ENCODE measurements at places on chromosomes 1 and 21. TPM values are rescaled to one million over a fixed set of nuclear protein-coding genes. Genes with fewer than 3 reads are reported as not detected.
A peak's percentile ranks its signal among the peaks of the same experiment; 100 is the strongest.

Gene HES2
- not detected for total RNA-seq

Gene IFNLR1
- total RNA-seq, result 0.14 TPM

Gene BLACAT1
- total RNA-seq, result not detected

Gene TNFRSF4
- total RNA-seq, result not detected

Gene S100A13
- 82.9 TPM for total RNA-seq

Gene CD244
- total RNA-seq, result 0.78 TPM

- H3K36me3 ChIP-seq, result no peaks in the 10 kb centered on the region
- peak; percentile 38 for DNase-seq
- peak overlapping the region; percentile 60 for H3K27ac ChIP-seq
- H3K4me1 ChIP-seq, result peaks cover 48% of the 10 kb centered on the region
- no peak overlapping the region for H3K4me3 ChIP-seq
- H3K27me3 ChIP-seq, result no peaks in the 10 kb centered on the region
These were observed 238.6 kb downstream of the TRABD2B start for GRCh38 chr1:47758341-47759250.

- no peak overlapping the region for H3K4me3 ChIP-seq
- H3K27ac ChIP-seq, result no peak overlapping the region
- H3K36me3 ChIP-seq, result no peaks in the 10 kb centered on the region
These were observed 70.8 kb downstream of the RWDD3 start for GRCh38 chr1:95304803-95305202.

DNA sequence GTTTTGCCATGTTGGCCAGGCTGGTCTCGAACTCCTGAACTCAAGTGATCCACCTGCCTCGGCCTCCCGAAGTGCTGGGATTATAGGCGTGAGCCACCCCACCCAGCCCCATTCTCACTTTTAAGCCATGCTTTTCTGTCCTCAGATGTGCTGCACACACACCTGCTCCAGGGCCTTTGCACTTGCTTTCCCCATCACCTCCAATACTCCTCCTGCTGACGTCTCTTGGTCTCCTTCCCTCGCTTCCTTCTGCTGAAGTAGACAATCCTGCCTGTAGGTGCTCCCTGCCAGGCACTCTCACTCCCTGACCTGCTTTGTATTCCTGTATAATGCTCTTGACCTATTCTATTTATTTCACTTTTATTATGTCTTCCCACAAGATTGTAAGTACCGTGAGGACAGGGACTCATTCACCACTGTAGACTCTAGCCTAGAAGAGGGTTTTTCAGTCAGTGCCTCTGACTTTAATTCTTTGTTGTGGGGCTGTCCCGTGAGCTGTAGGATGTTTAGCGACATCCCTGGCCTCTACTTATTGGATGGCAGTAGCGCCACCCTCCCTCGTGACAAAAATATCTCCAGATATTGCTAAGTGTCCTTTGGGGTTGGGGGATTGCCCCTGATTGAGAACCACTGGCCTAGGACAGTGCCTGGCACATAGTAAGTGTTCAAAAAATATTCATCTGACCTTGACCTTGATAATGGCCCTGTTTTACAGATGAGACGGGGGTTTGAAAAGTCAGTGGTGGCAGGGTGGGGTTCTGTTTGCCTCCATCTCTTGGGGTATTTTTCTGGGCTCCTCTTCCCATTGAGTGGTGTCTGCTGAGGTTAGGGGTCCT lies 4.6 kb downstream of the TNFRSF1B start:
- no peaks in the 10 kb centered on the region for H3K4me1 ChIP-seq
- no peak overlapping the region for H3K27ac ChIP-seq
- H3K4me3 ChIP-seq, result no peak overlapping the region
- no peaks in the 10 kb centered on the region for H3K36me3 ChIP-seq
- no peak for DNase-seq

GRCh38 chr1:197526736-197527371 lies 248.4 kb downstream of the DENND1B start:
- no peaks in the 10 kb centered on the region for H3K27me3 ChIP-seq
- H3K27ac ChIP-seq, result no peak overlapping the region
- no peak overlapping the region for H3K4me3 ChIP-seq
- H3K4me1 ChIP-seq, result no peaks in the 10 kb centered on the region

GRCh38 chr21:26795866-26796329 lies 49.3 kb downstream of the ADAMTS1 start:
- no peaks in the 10 kb centered on the region for H3K27me3 ChIP-seq
- no peaks in the 10 kb centered on the region for H3K36me3 ChIP-seq
- H3K27ac ChIP-seq, result peak overlapping the region; percentile 55
- peaks cover 38% of the 10 kb centered on the region for H3K4me1 ChIP-seq
- no peak overlapping the region for H3K4me3 ChIP-seq
- no peak for DNase-seq

DNA sequence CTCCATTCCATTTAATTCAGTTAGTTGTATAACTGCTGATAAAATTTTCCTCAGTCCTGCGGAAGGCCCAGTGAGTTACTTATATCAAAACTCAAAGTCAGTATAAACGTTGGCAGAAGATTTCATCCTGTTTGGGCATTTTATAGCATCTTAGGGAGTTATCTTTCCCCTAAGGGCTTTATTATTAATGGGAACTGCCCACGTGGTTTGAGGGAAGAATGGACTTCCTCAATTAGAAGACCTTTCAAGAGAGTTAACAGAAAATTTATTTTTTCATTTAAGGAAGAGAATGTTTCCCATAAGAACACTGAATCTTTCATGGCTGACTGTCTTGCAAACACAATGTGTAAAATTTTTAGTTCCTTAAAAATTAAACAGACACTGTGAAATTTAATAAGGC lies 400.1 kb downstream of the NEGR1 start:
- H3K4me3 ChIP-seq, result no peak overlapping the region
- H3K27me3 ChIP-seq, result no peaks in the 10 kb centered on the region
- DNase-seq, result no peak
- no peaks in the 10 kb centered on the region for H3K36me3 ChIP-seq
- H3K4me1 ChIP-seq, result no peaks in the 10 kb centered on the region
- no peak overlapping the region for H3K27ac ChIP-seq

GRCh38 chr1:154695985-154696384 lies 88.0 kb upstream of the ADAR start:
- H3K4me3 ChIP-seq, result no peak overlapping the region
- no peaks in the 10 kb centered on the region for H3K27me3 ChIP-seq
- H3K27ac ChIP-seq, result no peak overlapping the region
- no peaks in the 10 kb centered on the region for H3K4me1 ChIP-seq

DNA sequence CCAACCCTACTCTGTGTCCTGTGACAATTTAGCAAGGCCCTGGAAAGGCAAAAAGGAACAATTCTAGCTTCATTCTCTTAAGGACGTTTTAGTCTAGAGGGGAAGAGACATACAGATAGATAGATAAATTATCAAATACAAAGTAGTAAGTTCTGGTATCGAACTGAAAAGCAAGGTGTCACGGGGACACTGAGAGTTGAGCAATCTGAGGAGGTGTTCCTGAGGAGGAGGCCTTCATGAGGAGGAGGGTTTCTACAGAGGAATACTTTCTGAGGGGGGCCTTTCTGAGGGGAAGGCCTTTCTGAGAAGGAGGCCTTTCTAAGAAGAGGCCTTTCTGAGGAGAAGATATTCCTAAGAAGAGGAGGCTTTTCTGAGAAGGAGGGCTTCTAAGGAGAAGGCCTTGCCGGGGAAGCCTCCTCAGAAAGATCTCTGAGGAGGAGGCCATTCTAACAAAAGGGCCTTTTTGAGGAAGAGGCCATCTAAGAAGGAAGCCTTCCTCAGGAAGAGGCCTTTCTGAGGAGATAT lies 155.9 kb upstream of the COA6 start:
- no peak overlapping the region for H3K4me3 ChIP-seq
- no peak for DNase-seq
- H3K27ac ChIP-seq, result no peak overlapping the region
- no peaks in the 10 kb centered on the region for H3K27me3 ChIP-seq
- no peaks in the 10 kb centered on the region for H3K4me1 ChIP-seq

GRCh38 chr1:70916034-70916427 lies 131.6 kb downstream of the PTGER3 start:
- DNase-seq, result no peak
- no peak overlapping the region for H3K4me3 ChIP-seq
- H3K27ac ChIP-seq, result no peak overlapping the region
- H3K4me1 ChIP-seq, result peaks cover 15% of the 10 kb centered on the region
- H3K27me3 ChIP-seq, result no peaks in the 10 kb centered on the region

DNA sequence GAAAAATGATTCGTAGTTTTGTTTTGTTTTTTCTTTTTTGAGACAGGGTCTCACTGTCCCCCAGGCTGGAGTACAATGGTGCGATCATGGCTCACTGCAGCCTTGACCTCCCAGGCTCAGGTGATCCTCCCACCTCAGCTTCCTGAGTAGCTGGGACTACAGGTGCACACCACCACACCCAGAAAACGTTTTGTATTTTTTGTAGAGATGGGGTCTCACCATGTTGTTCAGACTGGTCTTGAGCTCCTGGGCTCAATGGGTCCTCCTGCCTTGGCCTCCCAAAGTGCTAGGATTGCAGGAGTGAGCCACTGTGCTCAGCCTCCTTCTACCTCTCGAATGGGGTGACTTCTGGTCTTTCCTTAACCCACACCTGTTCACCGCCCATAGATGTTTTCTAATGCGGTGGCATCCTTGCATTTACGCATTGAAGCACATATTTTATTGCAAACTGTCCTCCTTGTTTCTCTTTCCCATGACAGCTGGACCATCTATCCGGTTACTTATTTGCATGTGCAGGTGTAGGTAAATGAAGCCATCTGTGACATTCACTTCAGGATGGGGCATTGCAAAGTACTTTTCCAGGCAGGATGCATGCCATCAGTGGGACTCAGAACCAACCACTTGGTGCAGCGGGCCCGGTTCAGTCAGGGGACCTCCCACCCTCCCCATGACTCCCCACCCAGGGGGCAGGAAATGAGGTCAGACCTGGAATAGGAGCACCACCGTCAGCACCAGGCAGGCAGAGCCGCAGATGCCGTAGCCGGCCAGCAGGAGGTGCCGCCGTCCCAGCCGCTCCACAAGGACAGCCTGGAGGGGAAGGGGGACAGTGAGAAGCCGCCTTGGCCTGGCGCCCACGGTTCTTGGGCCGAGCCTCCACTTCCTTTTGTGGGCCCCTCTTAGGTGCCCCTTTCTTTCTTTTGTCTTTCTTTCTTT lies 16.5 kb downstream of the SLC2A7 start:
- H3K27me3 ChIP-seq, result no peaks in the 10 kb centered on the region
- no peaks in the 10 kb centered on the region for H3K4me1 ChIP-seq
- H3K27ac ChIP-seq, result no peak overlapping the region

GRCh38 chr1:149965440-149965839 lies 28.8 kb upstream of the MTMR11 start:
- peaks cover 17% of the 10 kb centered on the region for H3K36me3 ChIP-seq
- DNase-seq, result no peak
- no peak overlapping the region for H3K27ac ChIP-seq
- H3K27me3 ChIP-seq, result no peaks in the 10 kb centered on the region
- H3K4me3 ChIP-seq, result no peak overlapping the region

GRCh38 chr1:147480565-147480935 lies 60.8 kb upstream of the BCL9 start:
- H3K4me3 ChIP-seq, result no peak overlapping the region
- no peak for DNase-seq
- H3K4me1 ChIP-seq, result no peaks in the 10 kb centered on the region

GRCh38 chr1:226562989-226563388 lies 14.4 kb downstream of the STUM start:
- peaks cover 19% of the 10 kb centered on the region for H3K4me1 ChIP-seq
- no peak overlapping the region for H3K4me3 ChIP-seq
- H3K27me3 ChIP-seq, result no peaks in the 10 kb centered on the region
- DNase-seq, result no peak
- H3K36me3 ChIP-seq, result no peaks in the 10 kb centered on the region

DNA sequence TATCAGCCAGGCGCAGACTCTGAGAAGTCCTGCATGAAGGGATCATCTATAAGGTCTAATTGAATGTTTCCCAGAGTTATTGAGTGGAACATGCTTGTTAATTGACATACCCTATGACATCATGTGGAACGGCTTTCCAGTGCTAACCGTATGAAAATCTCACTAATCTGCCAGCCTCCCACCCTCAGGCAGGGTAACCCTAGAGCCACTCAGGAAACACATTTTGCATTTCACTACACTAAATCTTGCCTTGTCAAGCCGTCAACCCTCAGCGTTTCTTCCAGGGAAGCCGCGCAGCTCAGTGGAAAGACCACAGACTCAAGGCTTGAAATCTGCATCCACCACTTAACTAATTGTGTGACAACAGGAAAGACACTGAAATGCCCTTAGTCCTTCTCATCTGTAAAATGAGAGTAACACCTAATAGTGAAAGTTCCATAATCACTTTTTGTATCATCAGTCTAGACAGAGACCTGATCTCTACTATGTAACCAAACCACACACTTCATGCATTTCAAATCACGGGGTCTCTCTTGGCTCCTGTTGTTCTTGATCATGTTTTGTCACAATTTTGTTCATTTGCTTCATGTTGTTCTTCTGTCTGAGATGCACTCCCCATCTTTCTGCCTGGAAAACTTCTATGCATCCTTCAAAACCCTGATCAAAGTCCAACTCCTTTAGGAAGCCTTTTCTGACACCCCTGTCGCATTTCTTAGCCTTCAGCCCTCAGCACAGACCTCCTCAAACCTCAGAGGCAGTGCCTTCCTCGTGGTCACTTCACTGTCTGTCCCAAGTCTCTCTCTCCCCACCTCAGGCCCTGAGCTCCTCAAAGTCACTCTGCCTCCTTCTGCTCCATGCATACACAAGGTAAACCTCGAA lies 246.5 kb downstream of the TOMM20 start:
- H3K4me3 ChIP-seq, result no peak overlapping the region
- H3K27me3 ChIP-seq, result no peaks in the 10 kb centered on the region
- DNase-seq, result no peak
- no peak overlapping the region for H3K27ac ChIP-seq

DNA sequence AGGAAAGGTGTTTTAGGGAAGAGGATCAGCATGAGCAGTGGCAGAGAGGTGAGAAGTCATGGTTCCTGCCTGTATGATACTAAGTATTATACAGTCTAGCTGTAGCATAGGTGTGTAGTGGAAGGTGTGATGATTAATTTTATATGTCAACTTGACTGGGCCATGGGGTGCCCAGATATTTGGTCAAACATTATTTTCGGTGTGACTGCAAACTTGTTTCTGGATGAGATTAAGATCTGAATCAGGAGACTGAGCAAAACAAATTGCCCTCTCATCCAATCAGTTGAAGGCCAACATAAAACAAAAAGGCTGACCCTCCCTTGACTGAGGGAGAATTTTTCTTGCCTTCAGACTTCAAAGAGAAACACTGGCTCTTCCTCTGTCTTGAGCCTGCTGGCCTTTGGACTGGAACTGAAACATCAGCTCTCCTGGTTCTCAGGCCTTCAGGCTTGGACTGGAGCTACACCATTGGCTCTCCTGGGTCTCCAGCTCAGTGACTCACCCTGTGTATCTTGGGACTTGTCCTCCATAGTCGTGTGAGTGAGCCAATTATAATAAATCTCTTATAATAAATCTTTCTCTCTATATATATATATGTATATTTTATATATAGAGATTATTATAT lies 6.8 kb upstream of the CDC42 start:
- H3K4me1 ChIP-seq, result no peaks in the 10 kb centered on the region
- H3K36me3 ChIP-seq, result no peaks in the 10 kb centered on the region
- no peaks in the 10 kb centered on the region for H3K27me3 ChIP-seq
- H3K27ac ChIP-seq, result no peak overlapping the region
- no peak for DNase-seq

- no peaks in the 10 kb centered on the region for H3K27me3 ChIP-seq
- H3K27ac ChIP-seq, result no peak overlapping the region
- H3K4me3 ChIP-seq, result no peak overlapping the region
- H3K36me3 ChIP-seq, result no peaks in the 10 kb centered on the region
- H3K4me1 ChIP-seq, result no peaks in the 10 kb centered on the region
- no peak for DNase-seq
These were observed 36.6 kb downstream of the VANGL2 start for GRCh38 chr1:160436966-160437365.

GRCh38 chr1:48530727-48531351 lies 58.8 kb upstream of the SPATA6 start:
- H3K4me1 ChIP-seq, result no peaks in the 10 kb centered on the region
- no peak overlapping the region for H3K27ac ChIP-seq
- H3K27me3 ChIP-seq, result no peaks in the 10 kb centered on the region
- H3K36me3 ChIP-seq, result no peaks in the 10 kb centered on the region

All from thoracic aorta (tissue), 2 donors.